ENCODE measurements at places on chromosomes 13 and 19. TPM values are rescaled to one million over a fixed set of nuclear protein-coding genes. Genes with fewer than 3 reads are reported as not detected.
A peak's percentile ranks its signal among the peaks of the same experiment; 100 is the strongest.

DNA sequence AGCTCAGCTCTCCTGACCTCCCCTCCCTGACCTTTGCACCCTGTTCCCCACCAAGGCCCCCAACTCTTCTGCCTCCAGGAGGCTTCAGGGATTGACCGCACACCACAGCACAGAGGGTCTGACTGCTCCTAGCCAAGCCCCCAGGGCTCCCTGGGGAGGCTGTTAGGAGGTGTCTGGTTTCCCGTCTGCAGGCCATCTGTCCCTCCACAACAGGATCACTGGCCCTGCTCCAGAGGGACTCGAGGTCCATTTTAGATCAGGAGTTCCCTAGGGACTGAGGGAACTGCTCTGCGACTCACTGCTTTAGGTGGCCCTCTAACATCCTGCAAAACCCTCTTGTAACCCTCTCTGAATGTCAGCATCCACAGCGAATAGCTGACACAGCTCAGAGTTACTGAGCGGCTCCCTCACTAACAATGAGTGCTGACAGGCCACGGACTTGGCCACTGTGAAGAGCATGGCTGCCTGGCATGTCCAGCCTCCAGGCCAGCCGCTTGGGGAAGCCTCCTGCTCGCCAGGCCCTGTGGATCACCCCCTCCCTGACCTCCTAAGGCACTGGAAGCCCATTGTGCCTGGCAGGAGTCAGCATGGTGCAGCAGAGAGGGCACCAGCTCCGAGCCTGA is 17.7 kb downstream of the GRIK5 start:
- no peak overlapping the region for H3K4me3 ChIP-seq
- DNase-seq = no peak
- peak overlapping the region; percentile 49 for H3K27ac ChIP-seq
- peaks cover 11% of the 10 kb centered on the region for H3K4me1 ChIP-seq
- H3K36me3 ChIP-seq = no peaks in the 10 kb centered on the region
- H3K27me3 ChIP-seq = no peaks in the 10 kb centered on the region

- peaks cover 7% of the 10 kb centered on the region for H3K4me1 ChIP-seq
- no peaks in the 10 kb centered on the region for H3K36me3 ChIP-seq
- H3K27ac ChIP-seq = no peak overlapping the region
These were observed 96.1 kb downstream of the FRY start for GRCh38 chr13:32127691-32128090.

DNA sequence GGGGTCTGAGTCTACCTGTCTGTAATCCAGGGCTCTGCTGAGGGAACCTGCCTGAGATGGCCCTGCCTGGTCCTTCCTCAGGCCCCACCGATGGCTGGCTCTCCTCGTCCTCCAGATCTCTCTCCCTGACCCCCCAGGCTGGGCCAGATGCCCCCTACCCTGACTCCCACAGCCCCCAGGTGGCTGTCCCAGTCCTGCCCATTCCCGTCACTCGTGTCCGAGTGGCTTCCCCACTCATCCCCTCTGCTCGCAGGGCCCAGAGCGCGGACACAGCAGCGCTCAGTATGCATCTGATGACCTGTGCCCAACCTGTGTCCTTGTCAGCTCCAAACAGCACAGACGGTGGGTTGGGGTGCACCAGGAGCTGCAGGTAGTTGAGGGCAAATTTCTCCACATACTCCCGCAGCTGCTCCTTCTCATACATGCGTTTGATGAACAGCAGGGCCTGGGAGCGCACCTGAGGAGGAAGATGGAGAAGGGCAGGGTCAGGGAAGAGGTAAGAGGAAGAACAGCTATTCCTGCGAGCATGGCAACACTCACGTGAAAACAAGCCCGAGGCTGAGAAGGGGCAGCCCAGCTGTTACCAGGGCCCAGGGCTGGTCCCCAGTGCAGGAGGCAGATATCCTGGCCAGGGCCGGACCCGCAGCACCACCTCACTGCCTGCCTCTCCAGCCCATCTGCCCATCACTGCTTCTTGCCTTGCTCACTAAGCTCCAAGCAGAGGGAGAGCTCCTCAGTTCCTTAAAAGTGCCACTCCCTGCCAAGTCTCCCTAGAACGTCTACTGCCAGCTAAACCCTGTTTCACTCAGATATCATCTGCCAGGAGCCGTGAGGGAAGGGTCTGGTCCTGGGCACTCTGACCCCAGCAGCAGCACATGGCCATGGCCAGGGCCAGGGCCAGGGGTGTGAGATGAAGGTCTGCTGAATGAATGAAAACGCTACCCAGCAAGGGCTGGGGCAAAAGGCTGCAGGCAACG is 11.1 kb upstream of the RSPH6A start:
- no peaks in the 10 kb centered on the region for H3K27me3 ChIP-seq
- H3K4me3 ChIP-seq = no peak overlapping the region
- no peak overlapping the region for H3K27ac ChIP-seq
- H3K4me1 ChIP-seq = no peaks in the 10 kb centered on the region
- H3K36me3 ChIP-seq = peaks cover 71% of the 10 kb centered on the region

DNA sequence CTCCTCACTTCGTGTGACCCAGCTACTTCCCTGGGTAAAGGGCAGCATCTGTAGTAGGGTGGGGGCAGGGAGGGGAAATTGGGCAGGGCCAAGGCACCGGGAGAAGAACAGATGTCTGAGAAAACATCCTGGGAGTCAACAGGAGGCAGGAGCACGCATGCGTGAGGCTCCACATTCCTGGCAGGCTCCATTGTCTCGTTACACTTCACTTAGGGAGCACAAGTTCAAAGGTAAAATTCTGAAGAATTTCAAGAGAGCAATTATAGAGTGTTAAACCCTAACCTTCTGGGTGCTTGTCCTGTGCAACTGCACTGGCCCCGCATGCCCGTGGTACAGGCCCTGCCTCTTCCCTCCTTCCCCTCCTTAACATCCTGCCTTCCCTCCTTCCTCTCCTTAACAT is 79.6 kb upstream of the POMP start:
- DNase-seq = no peak
- no peak overlapping the region for H3K4me3 ChIP-seq
- no peaks in the 10 kb centered on the region for H3K4me1 ChIP-seq
- no peaks in the 10 kb centered on the region for H3K27me3 ChIP-seq

DNA sequence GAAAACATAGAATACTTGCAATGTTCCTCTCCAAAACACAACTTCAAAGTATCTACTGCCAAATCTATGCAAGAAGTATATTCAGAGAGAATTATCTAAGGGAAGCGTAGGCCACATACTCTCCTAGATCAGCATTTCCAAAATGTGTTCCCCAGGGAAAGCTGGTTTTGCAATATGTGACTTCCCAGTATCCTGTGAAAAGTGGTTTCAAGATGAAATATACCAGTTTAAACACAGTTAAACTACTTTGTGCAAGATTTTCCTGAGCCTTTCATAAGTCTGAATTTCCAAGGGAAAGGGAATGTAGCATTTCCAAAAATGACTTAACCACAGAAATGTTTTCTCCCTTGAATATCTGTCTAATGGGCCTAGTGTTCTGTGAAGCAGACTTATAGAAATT is 7.6 kb downstream of the STARD13 start:
- peak overlapping the region; percentile 1 for H3K27ac ChIP-seq
- no peak overlapping the region for H3K4me3 ChIP-seq
- H3K27me3 ChIP-seq = no peaks in the 10 kb centered on the region
- no peaks in the 10 kb centered on the region for H3K36me3 ChIP-seq
- DNase-seq = no peak

GRCh38 chr13:44293908-44294735 is 79.5 kb upstream of the SERP2 start:
- DNase-seq = no peak
- H3K4me3 ChIP-seq = no peak overlapping the region
- H3K27ac ChIP-seq = peak overlapping the region; percentile 24
- H3K4me1 ChIP-seq = peaks cover 12% of the 10 kb centered on the region
- H3K27me3 ChIP-seq = no peaks in the 10 kb centered on the region
- H3K36me3 ChIP-seq = no peaks in the 10 kb centered on the region

GRCh38 chr19:43983544-43983911 is 460 bp upstream of the ZNF155 start:
- peaks cover 20% of the 10 kb centered on the region for H3K36me3 ChIP-seq
- peak overlapping the region; percentile 69 for H3K4me3 ChIP-seq
- peaks cover 8% of the 10 kb centered on the region for H3K4me1 ChIP-seq
- H3K27ac ChIP-seq = no peak overlapping the region
- DNase-seq = no peak

DNA sequence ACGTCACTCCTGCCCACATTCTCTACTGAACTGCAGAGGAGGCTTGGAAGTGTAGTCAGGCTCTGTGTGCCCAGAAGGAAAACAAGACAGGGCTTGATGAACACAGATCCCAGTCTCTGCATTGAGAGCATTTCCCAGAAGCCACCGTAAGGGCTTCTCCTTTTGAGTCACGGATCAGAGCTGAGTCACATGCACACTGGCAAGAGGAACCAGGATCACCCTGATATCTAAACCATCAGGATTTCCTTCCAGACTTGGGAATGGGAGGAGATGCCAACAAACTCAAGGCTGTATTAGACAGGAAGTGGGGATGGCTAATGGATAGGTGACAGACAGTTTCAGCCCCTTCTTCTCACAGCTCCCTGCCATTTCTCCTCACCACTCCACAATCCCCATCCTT is 17.7 kb upstream of the FBXO17 start:
- H3K4me1 ChIP-seq = no peaks in the 10 kb centered on the region
- no peak overlapping the region for H3K4me3 ChIP-seq
- H3K27ac ChIP-seq = no peak overlapping the region
- DNase-seq = no peak

GRCh38 chr13:21911646-21912298 is 240.9 kb downstream of the FGF9 start:
- no peak overlapping the region for H3K27ac ChIP-seq
- H3K4me1 ChIP-seq = no peaks in the 10 kb centered on the region
- DNase-seq = no peak
- H3K27me3 ChIP-seq = no peaks in the 10 kb centered on the region

DNA sequence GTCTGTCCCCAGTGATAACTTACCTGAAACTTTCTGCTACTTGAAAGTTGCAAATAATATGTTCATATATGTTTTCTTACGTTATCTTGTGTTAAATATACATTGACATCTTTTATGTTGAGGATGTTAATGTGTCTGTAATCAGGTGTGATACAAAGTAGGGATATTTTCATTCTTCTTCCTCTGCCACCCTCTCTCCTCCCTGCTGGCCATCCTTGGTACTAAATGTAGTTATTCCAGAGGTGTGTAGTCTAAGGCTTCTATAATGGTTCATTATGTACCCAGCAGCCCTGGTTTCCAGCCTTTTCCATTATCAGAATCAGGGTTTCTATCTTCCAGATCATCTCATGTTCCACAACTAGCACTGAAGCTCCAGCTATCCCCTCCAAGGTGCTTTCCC is 606.7 kb upstream of the KLHL1 start:
- no peaks in the 10 kb centered on the region for H3K27me3 ChIP-seq
- H3K36me3 ChIP-seq = no peaks in the 10 kb centered on the region
- H3K27ac ChIP-seq = no peak overlapping the region
- H3K4me1 ChIP-seq = no peaks in the 10 kb centered on the region

DNA sequence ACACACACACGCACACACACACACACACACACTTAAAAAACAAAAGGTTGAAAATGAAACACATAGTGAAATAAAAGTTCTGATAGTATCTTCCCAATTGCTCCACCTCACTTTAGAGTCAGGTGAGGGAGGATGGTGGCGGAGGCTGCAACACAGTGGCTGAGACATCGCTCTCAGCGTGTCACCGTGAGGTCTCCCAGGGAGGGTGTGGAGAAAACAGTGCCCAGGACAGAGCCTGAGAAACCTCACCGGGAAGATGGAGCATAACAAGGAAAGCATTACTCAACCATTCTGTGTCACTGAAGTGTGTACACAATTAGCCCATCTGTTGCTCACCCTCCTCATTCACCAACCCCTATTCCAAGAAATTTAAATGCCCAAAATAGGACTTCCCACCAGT is 111.4 kb upstream of the USP29 start:
- no peak overlapping the region for H3K27ac ChIP-seq
- no peak for DNase-seq
- H3K36me3 ChIP-seq = no peaks in the 10 kb centered on the region
- H3K4me1 ChIP-seq = no peaks in the 10 kb centered on the region

- H3K4me3 ChIP-seq = no peak overlapping the region
- no peaks in the 10 kb centered on the region for H3K27me3 ChIP-seq
- no peak overlapping the region for H3K27ac ChIP-seq
- no peaks in the 10 kb centered on the region for H3K4me1 ChIP-seq
These were observed 16.1 kb upstream of the SDHAF1 start for GRCh38 chr19:35978832-35979365.

- H3K27me3 ChIP-seq = no peaks in the 10 kb centered on the region
- H3K27ac ChIP-seq = no peak overlapping the region
- peaks cover 15% of the 10 kb centered on the region for H3K4me1 ChIP-seq
These were observed 3.4 kb upstream of the CTU1 start for GRCh38 chr19:51111606-51112005.

- no peak for DNase-seq
- H3K4me1 ChIP-seq = no peaks in the 10 kb centered on the region
- no peaks in the 10 kb centered on the region for H3K27me3 ChIP-seq
- no peak overlapping the region for H3K27ac ChIP-seq
These were observed 14.0 kb downstream of the GP6 start for GRCh38 chr19:55024111-55024510.

DNA sequence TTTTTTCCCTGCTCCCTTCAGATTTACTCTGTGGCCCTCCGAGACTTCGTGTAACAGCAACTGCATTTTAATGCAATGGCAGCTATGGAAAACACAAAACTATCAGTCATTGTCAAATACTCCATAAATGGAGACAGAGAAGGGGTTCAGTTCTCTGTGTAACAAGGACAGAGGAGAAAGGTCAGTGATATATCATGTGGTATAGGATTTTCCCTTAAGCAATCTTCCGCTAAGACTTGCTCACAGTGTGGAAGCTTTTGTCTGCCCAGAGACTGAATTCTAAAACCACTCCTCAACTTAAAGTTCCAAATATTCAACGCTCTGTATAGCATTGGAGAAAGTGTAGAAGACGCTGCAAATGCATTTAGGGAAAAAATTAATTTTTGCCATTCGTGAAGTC is 111.3 kb upstream of the EDNRB start:
- H3K4me3 ChIP-seq = no peak overlapping the region
- H3K36me3 ChIP-seq = no peaks in the 10 kb centered on the region
- no peak overlapping the region for H3K27ac ChIP-seq

DNA sequence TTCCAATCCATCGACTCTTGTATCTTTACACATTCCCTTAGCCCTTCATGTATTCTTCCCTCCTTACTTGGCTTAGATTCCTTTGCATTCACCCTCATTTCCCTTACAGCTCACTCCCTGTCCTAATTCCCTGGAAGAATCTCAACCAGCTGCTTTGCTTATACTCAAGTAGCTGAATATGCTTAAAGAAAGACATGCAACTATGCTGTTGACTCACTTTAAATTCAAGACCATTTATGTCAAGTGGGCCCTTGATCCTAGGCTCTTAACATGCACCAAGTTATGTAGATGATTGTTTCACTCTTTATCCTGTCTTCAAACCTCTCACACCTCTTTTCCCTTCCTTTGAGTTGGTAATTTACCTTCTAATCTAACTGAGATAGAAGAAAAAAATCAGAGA is 7.4 kb downstream of the CCDC122 start:
- no peaks in the 10 kb centered on the region for H3K36me3 ChIP-seq
- no peak overlapping the region for H3K27ac ChIP-seq
- DNase-seq = no peak
- no peaks in the 10 kb centered on the region for H3K4me1 ChIP-seq
- no peaks in the 10 kb centered on the region for H3K27me3 ChIP-seq

Gene PCDH9
- 3.7 TPM for total RNA-seq

Gene NALCN
- total RNA-seq = 1.7 TPM

Gene ZNF626
- 9.8 TPM for total RNA-seq

Gene CPB2
- not detected for total RNA-seq

Data from vagina (tissue), 2 donors.